ENCODE measurements at places on chromosomes 3 and 15. TPM values are rescaled to one million over a fixed set of nuclear protein-coding genes. Genes with fewer than 3 reads are reported as not detected.

The ATP8B4 gene
- 9.3 TPM for total RNA-seq

The MAP1A gene
- 26.2 TPM for total RNA-seq

The IGSF11 gene
- 51.5 TPM for total RNA-seq

The GOLGA6D gene
- not detected for total RNA-seq

The CCR1 gene
- 1.7 TPM for total RNA-seq

Measured in camera-type eye (tissue), 1 donor.